ENCODE measurements at places on chromosomes 13 and 19.

GRCh38 chr13:23631311-23632047 is 61.3 kb downstream of the TNFRSF19 start:
- no peak for DNase-seq

DNA sequence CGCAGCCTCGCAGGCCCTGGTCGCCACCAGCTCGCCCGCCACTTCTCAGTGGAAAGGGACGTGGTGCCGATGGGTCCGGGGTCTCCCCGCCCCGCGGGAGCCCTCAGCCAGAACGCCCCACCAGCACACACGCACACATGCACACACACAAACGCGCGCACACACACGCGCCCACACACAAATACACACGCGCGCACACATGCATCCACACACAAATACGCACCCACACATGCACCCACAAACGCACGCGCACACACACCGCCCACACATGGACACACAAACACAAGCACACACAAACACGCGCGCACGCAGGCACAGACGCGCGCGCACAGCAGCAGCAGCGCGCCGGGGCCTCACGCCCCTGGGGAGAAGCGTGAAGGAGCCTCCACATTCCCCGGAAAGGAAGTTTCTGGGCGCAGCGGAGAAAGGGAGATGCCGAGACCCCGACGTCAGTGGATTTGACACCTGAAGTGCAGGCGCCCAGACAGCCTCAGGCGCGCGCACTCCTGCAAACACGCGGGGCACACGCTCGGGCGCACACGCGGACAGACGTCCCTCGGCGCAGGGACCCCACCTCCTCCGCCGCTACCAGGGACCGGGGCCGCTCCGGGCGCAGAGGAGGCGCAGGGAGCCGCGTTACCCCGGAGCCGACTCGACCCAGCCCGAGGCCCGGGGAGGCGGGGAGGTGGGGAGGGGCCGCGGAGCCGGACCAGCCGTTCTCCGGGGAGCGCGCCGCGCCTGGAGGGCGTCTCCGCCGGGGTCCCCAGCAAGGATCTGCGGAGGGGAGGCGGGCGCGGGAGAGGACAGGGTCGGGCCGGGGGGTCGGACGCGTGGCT is 622 bp downstream of the RASA3 start:
- DNase-seq = no peak

GRCh38 chr13:99339230-99339721 is 32.1 kb upstream of the GPR183 start:
- no peak for DNase-seq

DNA sequence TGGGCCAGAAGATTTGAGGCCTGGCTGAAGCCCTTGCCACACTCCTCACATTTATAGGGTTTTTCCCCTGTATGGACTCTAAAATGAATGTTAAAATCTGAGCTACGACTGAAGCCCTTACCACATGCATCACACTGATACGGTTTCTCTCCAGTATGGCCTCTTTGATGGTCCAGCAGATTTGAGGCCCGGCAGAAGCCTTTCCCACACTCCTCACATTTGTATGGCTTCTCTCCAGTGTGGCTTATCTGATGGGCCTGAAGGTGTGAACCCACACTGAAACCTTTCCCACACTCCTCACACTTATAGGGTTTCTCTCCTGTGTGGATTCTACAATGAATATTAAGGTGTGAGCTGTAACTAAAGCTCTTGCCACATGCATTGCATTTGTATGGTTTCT is 21.0 kb downstream of the ZNF45 start:
- no peak for DNase-seq

DNA sequence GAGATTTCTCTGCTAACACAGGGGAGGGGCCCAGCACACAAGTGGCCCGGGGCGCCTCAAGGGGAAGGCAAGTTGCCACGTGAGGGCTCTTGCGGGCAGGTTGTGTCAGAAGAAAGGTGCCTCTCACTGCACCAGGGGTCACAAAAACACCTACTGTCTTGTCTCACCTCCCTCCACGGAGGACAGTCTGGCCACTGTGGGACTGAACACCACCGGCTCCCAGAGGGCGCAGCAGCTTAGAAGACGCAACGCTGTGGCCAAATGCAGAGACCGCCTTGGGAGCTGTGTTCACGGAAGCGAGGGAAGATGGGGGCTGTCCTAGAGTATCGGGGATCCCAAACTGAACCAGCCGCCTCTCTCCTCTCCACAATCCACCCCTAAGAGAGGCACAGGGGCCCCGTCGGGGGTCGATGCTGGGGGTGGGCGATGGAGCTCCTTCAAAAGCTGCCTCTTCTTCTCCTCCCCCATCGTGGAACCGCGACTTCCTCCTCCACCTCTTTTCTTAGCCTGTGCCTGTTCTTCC is 177.5 kb downstream of the FOXO1 start:
- DNase-seq = no peak

Data from naive thymus-derived CD4-positive, alpha-beta T cell (primary cell).